ENCODE measurements at places on chromosomes 1 and 21. TPM values are rescaled to one million over a fixed set of nuclear protein-coding genes. Genes with fewer than 3 reads are reported as not detected.

GRCh38 chr1:175757381-175758015 is 14.1 kb upstream of the TNR start:
- H3K27ac ChIP-seq = no peak overlapping the region
- peak; percentile 61 for DNase-seq
- H3K4me3 ChIP-seq = no peak overlapping the region

Gene RGSL1
- not detected for total RNA-seq

DNA sequence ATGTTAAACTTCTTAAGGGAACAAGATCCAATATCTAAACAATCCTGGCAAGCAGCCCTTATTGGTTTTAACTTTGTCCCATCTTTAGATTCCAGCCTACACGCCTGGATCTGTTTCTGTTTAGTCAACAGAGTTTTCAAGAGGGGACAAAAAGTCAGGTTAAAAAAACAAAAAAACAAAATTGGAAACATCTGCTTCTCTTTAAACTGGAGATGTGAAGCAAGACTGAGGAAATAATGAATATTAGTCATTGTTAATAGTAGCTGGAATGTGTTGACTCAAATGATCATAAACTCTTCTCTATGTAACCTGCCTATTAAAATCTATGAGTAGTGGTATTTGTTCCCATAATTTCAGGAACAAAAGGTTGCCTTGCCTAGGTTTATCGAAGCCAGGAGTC is 55.0 kb downstream of the NID1 start:
- H3K27ac ChIP-seq = no peak overlapping the region
- no peak for DNase-seq
- no peak overlapping the region for H3K4me3 ChIP-seq
- no peaks in the 10 kb centered on the region for H3K4me1 ChIP-seq
- H3K36me3 ChIP-seq = no peaks in the 10 kb centered on the region
- no peaks in the 10 kb centered on the region for H3K27me3 ChIP-seq

DNA sequence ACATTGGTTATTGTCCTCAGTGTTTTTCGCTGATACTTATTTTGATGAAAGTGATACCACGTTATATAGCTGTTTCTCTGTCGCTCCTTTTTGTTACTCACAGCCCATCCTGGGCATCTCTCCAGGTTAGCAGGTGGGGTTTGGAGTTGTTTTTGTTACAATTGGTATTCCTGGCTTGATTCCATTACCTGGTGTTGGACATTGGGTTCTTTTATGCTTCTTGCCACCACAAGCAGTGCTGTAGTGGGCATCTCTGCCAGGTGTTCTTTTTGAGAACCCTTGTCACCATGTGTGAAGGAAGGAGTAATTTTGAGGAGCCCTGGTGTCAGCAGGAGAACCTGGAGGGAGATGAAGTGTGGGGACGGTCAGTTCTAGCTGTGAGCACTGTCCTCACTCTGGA is 47.5 kb upstream of the PWP2 start:
- peaks cover 38% of the 10 kb centered on the region for H3K4me1 ChIP-seq
- H3K4me3 ChIP-seq = no peak overlapping the region
- H3K27ac ChIP-seq = peak overlapping the region; percentile 44
- peaks cover 49% of the 10 kb centered on the region for H3K36me3 ChIP-seq
- no peaks in the 10 kb centered on the region for H3K27me3 ChIP-seq
- no peak for DNase-seq

Gene UBE2U
- not detected for total RNA-seq

DNA sequence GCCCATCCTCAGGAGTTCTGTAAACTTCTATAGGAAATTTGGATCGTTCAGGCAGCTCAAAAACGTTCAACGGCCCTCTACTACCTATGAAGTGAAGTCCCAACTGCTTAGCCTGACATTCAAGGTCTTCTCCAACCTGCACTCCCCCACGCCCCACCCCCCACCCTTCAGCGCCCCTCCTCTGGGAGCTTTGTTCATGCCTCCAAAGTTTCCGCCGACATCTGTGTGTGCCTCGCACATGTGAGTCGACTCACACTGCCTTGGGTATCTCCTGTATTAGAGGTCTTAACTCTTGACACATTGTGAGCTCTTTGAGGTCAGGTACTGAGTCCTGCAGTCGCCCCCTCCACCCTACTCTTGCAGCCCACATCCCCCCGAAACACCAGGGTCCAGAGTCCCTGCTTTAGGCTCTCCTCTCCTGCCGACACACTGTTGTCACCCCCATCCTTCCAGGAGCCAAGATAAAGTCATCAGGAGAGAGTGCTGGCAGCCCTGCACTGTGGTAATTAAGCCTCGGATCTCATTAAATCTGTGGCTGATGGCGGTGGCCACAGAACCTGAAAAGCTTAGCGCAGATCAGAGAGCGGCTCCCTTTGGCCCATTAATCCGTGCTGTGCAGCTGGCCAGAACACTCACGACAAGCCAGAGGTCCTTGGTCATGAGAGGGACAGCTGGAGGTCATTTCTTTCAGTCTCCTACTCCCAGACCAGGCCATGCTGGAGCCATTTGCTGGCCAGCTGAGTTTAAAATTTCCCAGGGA is 1.4 kb upstream of the PAFAH2 start:
- DNase-seq = no peak
- no peaks in the 10 kb centered on the region for H3K27me3 ChIP-seq
- H3K27ac ChIP-seq = peak overlapping the region; percentile 98
- H3K4me1 ChIP-seq = peaks cover 22% of the 10 kb centered on the region
- H3K4me3 ChIP-seq = no peak overlapping the region
- no peaks in the 10 kb centered on the region for H3K36me3 ChIP-seq

DNA sequence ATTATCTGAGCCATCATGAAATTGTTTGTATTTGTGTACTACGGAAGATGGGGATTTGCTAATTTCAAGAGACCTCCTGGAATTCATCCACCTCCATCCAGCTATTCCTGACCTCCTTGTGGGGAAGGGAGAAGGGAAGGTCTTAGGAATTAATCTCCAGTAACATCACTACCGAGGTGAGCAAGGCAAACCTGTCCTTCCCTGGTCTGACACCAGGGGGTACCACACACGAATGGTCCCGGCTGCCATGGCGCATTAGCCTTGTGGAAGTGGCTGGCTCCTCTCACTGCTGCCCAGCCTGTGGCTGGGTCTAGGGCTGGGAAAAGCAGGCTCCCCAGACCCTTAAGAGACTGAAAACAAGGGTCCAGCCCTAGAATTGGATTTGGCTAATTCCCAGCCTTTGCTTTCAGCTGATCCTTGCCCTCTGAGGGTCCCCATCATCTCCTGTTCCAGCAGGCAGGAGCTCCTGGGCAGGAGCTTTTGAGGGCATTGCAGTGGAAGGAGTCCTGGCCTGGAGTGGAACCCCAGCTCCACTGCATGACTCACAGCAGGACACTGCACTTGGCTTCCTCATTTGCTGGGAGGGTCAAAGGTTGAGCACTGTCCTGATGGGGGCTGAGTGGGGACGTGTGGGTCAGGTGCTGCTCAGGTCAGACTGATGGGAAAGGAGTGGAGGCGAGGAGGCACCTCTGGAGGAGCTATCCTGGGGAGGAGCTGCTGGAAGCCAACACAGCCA is 34.8 kb downstream of the RIMS3 start:
- peaks cover 25% of the 10 kb centered on the region for H3K4me1 ChIP-seq
- DNase-seq = peak; percentile 61
- no peak overlapping the region for H3K4me3 ChIP-seq

GRCh38 chr1:2342384-2343022 is 48.9 kb downstream of the MORN1 start:
- H3K27ac ChIP-seq = no peak overlapping the region
- H3K36me3 ChIP-seq = no peaks in the 10 kb centered on the region
- H3K4me1 ChIP-seq = no peaks in the 10 kb centered on the region
- no peak for DNase-seq
- no peak overlapping the region for H3K4me3 ChIP-seq
- H3K27me3 ChIP-seq = no peaks in the 10 kb centered on the region

- no peaks in the 10 kb centered on the region for H3K36me3 ChIP-seq
- H3K4me1 ChIP-seq = peaks cover 2% of the 10 kb centered on the region
- H3K27ac ChIP-seq = no peak overlapping the region
- peaks cover 36% of the 10 kb centered on the region for H3K27me3 ChIP-seq
Measured at GRCh38 chr1:14922942-14923726, 230.4 kb upstream of the TMEM51 start.

DNA sequence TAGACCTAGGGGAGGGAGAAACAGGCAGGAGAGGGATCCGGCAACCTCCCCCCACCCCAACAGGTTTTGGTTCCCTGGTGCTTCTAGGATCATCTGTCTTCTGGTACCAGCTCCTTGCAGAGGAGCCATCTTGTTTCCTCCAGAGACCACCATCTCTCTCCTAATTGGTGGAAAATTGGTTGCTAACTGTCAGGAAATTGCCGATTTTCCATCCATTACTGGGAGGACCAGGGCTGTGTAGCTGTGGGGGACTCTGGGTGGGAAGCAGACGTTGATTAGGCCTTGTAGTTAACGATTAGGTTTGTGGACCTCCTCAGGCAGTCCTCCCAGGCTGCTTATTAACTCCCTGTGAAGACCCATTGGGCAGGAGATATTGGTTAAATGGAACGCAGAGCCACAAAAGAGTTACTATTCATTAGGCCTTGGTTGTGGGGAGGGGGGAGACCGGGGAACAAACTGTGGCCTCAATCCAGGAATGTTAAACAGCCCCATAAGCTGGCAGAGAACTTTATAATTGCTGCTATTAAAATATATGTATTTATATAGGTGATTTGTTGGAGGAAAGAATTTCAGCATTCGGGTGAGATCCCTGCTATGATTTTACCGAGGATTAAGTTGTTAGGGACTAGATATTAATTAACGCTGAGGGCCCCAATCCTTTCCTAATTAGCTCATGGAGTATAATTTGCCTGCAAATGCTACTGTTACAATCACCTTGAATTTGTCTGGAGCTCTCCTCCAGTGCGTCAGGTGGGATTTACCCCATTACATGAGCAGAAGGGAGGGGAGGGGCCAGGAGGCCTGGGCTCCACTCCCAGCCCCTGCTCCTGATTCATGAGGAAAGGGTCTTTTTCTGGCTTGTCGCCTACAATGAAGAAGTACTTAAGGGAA is 61.2 kb upstream of the TRABD2B start:
- DNase-seq = no peak
- no peak overlapping the region for H3K4me3 ChIP-seq
- no peaks in the 10 kb centered on the region for H3K36me3 ChIP-seq
- H3K27me3 ChIP-seq = no peaks in the 10 kb centered on the region
- H3K27ac ChIP-seq = no peak overlapping the region

Gene CAPN2
- 31.1 TPM for total RNA-seq

DNA sequence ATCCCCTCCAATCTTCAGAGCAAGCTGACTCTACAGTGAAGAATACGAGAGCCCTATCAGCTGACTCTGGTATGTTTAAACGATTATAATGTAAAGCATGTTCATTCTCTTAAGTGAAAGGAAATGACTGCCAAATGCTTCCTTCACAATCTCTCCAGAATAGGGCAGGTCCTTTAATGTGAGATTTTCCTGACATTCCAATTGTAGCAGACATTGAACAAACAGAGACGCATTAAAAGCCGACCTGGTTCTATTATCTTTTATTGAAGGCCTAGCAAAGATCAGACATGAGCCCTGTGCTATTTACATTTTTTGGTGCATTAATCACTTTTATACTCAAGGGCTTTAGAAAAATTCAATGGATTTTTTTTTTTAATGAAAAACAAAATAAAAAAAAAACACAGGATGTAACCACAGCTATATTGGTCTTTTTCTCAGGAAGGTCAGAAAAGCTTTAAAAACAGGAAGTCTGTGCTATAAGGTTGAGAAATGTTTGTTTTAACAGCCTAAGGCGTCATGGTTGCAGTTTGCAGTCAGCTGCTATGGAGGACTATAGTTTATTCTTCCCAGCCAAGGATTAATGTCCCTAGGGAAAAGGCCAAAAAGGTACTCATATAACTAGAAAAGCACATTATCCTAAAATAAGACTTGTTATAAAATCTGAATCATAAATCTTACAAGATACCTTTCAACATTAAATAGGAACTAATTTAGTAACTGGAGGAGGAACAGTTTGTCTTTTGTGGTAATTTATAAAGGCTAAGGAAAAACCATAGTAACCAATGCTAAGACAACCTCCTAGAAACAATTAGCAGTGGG is 104.8 kb downstream of the RERE start:
- H3K27me3 ChIP-seq = peaks cover 2% of the 10 kb centered on the region
- H3K4me3 ChIP-seq = no peak overlapping the region
- peaks cover 7% of the 10 kb centered on the region for H3K36me3 ChIP-seq
- H3K27ac ChIP-seq = peak overlapping the region; percentile 56

Gene LRRC3
- total RNA-seq = 2.9 TPM

DNA sequence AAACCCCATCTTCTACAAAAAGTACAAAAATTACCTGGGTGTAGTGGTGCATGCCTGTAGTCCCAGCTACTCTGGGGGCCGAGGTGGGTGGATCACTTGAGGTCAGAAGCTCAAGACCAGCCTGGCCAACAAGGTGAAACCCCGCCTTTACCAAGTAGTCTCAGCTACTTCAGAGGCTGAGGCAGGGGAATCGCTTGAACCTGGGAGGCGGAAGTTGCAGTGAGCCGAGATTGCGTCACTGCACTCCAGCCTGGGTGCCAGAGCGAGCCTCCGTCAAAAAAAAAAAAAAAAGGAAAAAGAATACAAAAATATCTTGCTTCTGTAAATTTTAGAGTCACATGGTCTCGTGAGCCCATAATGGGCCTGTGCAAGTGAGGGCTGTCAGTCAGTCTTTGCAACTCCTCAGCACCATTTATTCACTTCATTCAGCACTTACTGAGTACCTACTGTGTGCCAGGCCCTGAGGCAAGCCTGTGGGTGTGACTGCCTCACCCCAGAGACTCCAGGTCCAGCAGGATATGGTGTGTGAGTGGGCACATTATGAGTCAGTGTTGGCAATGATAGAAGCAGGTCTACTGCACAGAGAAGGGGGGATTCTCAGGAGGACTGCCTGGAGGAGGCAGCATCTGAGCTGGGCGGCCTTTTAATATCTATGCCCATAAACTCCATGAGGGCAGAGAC is 46.8 kb upstream of the TARDBP start:
- peak; percentile 52 for DNase-seq
- peaks cover 15% of the 10 kb centered on the region for H3K27me3 ChIP-seq
- H3K4me3 ChIP-seq = no peak overlapping the region
- no peaks in the 10 kb centered on the region for H3K36me3 ChIP-seq
- H3K27ac ChIP-seq = no peak overlapping the region

Gene PPIAL4G
- total RNA-seq = 0.07 TPM

DNA sequence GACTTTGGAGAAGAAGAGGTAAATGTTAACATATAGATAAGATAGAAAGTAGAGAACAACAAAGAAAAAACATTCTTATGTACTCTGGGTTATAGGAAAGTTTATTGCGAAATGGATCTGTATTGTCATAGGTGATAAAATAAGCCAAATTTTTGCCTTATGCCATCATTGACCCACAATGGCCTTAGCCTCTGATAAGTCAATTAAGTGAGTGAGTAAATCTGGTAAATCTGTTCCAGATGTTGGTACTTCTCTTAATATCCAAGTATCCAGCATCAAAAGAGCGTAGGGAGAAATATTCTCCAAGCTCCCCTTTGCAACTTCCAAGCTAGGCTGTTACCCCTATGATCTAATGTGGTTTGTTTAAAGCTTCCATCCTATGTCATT is 38.3 kb upstream of the CLCA4 start:
- no peak overlapping the region for H3K4me3 ChIP-seq
- peaks cover 7% of the 10 kb centered on the region for H3K27me3 ChIP-seq
- DNase-seq = no peak
- H3K36me3 ChIP-seq = no peaks in the 10 kb centered on the region

Gene LCE2B
- total RNA-seq = not detected

All from activated CD4-positive, alpha-beta T cell treated with anti-CD3 and anti-CD28 coated beads for 36 hours (primary cell).